ENCODE measurements at places on chromosomes 6 and 20.

DNA sequence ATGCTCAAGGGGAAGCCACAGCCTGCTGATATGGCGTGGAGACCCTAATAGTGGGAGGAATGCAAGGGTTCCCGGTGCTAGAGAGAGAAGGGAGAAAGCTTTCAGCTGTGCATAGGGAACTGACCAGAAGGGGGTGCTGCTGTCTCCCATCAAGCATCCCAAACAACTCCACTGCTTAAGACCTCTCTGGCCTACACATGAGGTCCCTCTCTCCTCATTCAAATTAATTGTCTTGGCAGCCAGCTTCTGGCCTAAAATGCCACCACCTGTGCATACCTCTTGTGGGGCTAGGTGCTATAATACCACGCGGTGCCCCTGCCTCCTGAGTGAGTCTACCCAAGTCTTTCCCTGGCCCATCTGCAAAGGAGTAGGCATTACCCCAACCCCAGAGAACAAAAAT is 14.5 kb downstream of the ADISSP start:
- DNase-seq, result peak; percentile 45

DNA sequence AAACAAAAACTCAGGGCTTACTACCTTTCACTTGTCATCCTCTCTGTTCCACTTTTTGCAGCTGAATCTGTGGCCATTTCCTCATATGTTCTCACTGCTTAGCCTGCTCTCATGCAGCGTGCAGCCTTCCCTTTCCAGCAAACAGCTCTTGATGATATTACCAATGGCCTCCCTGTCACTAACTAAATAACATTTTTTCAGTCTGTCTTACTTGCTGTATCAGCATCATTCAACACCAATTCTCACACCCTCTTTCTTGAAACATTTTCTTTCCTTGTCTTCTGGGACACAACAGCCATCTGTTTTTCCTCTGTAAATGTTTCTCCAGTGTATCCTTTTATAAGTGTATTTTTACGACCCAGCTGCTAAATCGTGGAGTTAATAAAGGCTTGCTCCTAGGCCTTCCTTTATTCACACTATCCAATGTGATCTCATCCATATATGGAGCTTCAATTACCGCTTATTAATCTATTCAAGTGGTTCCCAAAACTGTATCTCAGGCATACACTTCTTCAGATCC is 523.6 kb upstream of the RNF217 start:
- DNase-seq, result no peak

GRCh38 chr6:83265384-83265783 is 72.2 kb downstream of the RWDD2A start:
- no peak for DNase-seq

DNA sequence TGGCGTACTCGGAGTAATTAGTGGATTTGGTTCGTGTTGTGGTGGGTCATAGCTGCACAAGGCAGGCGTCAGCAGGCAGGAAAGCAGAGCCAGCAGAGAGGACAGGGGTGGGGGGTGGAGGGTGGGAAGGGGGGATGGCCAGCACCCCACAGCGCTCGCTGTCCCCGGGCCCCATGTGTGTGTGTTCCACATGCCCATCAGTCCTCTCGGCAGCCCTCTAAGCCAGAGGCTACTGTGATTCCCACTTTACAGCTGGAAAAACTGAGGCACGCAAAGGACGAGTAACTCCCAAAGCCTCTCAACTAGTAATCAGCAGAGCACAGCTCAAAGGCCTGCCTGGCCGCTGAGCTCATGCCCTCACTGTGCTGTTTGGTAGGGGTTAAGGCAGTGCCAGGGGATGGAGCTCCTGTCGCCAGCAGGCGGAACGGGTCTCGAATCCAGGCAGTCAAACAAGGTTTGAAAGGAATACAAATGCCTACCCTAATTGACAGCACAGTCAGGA is 175.2 kb downstream of the ZDHHC14 start:
- DNase-seq, result no peak

DNA sequence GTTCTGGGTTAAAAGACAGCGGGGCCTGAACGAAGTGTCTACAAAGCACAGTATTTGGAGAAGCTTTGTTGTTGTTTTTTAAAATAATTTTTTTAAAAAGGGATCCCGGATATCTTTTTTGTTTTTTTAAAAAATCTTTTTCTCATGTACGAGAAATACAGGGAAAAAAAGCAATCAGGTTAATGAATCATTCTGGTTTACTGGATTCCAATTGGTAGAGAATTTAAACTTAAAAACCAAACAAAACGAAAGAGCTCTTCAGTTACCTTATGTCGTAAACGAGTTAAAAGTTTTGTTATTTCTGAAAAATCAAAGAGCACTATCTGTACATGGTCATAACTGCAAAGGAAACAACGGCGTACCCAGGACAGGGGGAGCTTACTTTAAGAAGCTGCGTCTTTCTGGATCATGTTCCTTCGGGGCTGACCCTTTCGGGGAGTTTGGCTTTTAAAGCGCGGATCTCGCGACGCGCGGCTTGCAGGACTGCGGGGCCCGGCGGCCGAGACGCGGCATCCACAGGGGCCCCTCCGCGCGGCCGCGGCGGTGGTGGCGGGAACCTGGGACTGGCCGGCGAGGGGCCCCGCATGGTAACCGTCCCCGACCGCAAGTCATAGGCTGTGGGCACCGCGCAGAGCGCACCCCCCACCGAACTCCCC is 927 bp downstream of the IL20RA start:
- no peak for DNase-seq

GRCh38 chr6:129369737-129370136 is 340.2 kb downstream of the ARHGAP18 start:
- DNase-seq, result no peak

DNA sequence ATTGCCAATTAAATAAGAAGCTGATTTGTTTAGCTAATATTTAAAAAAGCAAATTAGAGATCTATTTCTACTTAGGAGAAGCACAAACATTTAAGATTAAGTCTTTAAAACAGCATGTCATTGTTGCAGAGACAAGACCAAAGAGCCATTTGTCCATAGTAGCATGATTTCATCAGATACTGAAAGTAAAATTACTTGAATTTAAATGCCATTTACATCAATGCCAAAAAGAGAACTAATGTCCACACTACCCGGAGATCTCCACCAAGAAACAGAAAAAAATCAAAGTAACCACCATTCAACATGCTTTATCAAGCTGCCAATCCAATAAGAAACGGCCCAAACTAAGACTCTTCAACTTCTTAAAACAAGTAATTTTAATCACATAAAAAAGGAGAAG is 15.7 kb downstream of the AURKA start:
- no peak for DNase-seq

DNA sequence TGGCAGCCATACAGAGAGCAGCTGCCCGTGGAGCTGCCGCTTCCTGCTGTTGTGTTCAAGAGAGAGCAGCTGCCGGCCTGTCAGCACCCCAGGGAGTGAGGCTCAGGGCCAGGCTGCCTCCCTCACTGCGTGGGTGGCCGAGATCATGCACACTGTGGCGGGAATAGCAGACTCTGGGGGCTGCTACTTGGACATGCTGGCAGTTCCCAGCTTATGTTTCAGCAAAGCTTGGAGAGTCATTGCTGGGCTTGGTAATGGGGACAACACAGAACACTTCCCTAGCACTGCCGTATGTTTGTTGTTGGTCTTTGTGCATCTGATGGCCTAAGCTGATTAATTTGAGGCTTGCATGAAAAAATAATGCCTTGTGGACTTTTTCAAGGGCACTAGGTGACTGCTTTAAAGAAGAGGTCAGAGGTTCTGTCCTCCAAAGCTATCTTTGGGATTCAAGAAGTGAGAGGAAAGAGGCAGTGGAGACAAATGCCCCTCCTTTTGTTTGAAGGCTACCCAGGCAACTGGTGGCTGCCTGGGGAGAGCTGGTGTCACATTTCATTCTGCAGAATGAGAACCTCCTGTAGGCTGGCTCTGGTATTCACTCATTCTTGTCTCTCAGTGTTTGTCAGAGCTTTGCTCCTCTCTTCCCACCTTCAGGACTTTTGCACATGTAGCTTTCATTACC is 18.8 kb downstream of the MRAP2 start:
- no peak for DNase-seq

GRCh38 chr20:46937157-46937523 is 42.5 kb downstream of the EYA2 start:
- no peak for DNase-seq

Measured in CD8-positive, alpha-beta memory T cell (primary cell).